Heart right ventricle (tissue), 16 donors: ENCODE measurements at places on chromosomes 11 and 22.
A peak's percentile ranks its signal among the peaks of the same experiment; 100 is the strongest.

DNA sequence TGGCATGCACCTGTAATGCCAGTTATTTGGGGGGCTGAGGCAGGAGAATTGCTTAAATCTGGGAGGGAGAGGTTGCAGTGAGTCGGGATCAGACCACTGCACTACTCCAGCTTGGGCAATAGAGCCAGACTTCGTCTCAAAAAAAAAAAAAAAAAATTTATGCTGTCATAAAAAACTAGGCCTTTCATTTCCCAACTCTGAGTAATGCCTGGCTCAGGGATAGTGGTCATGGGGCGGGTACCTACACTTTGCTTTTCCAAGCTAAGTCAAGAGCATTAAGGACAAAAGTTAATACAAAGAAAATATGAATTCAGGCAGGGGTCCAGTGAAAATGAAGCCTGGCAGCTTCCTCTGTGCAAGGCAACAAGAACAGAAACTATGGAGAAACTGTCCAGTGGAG, 16.3 kb downstream of the CPSF7 start:
- H3K4me3 ChIP-seq, result no peak overlapping the region
- H3K36me3 ChIP-seq, result peaks cover 8% of the 10 kb centered on the region
- H3K27me3 ChIP-seq, result no peaks in the 10 kb centered on the region
- no peak for DNase-seq
- H3K27ac ChIP-seq, result no peak overlapping the region

DNA sequence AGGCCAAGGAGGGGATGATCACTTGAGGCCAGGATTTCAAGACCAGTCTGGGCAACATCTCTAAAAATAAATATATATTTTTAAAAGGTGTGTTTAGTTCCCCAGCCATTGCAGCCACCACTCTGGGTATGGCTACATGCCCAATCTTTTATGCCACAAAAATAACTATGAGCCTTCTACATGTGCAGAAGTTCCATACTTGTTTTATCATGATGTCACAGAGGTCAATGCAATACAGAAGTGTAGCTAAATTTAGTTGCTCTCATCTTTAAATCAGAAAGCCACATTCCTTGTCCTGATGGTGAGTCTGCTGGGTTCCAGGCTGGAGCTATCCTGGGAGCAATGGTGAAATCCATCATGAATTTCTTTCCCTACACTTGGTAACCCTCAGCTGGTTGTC, 436.3 kb downstream of the DYNC2H1 start:
- H3K27me3 ChIP-seq, result no peaks in the 10 kb centered on the region
- H3K36me3 ChIP-seq, result no peaks in the 10 kb centered on the region
- no peaks in the 10 kb centered on the region for H3K4me1 ChIP-seq
- no peak overlapping the region for H3K4me3 ChIP-seq
- no peak overlapping the region for H3K27ac ChIP-seq

DNA sequence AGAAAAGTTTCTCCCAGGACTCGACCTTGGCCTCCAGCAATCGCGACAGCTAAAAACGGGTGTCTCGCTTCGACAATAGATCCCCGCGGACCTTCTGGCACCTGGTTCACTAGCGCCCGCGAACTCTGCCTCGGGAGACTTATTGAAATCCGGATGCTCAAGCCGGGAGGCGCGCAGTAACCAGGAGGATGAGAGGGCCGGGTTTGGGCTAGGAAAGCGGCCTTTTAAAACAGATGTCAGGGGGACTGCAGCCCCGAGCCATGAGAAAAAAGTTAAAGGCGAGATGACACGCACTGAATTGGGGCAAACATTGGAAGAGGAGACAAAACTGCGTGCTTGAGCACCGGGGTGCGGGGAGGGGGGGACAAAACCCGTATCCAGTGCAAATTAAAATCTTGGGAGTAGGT, 637 bp upstream of the ZBTB16 start:
- no peak for DNase-seq
- H3K4me3 ChIP-seq, result peak overlapping the region; percentile 97
- H3K27ac ChIP-seq, result peak overlapping the region; percentile 92
- H3K36me3 ChIP-seq, result peaks cover 8% of the 10 kb centered on the region
- no peaks in the 10 kb centered on the region for H3K27me3 ChIP-seq

DNA sequence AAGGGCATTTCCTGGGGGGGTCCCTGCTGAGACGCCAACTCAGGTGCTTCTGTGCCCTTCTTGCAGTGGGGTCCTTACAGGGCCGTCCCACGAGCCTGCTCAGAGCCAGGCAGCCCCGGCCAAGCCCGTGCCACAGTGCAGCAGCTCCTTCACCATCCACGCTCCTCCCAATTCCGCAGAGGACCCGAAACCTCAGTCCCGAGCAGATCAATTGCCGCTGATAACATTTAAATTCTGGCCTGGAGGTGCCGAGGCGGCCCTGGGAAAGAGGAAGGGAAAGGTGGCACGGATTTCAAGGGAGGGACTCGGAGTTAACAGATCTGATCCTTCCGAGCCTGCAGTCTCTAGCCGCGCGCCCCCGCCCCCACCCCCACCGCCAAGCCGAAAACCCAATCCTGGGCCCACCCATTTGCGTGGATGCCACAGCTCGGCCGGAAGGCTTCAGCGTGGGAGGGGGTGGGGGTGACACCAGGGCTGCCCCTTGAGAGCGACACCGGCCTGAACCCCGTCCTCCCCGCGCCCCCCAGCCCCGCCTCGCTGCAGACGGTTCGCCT, 32.3 kb upstream of the JAM3 start:
- no peaks in the 10 kb centered on the region for H3K27me3 ChIP-seq
- peak overlapping the region; percentile 90 for H3K27ac ChIP-seq
- H3K4me3 ChIP-seq, result peak overlapping the region; percentile 64
- H3K36me3 ChIP-seq, result no peaks in the 10 kb centered on the region
- no peak for DNase-seq

DNA sequence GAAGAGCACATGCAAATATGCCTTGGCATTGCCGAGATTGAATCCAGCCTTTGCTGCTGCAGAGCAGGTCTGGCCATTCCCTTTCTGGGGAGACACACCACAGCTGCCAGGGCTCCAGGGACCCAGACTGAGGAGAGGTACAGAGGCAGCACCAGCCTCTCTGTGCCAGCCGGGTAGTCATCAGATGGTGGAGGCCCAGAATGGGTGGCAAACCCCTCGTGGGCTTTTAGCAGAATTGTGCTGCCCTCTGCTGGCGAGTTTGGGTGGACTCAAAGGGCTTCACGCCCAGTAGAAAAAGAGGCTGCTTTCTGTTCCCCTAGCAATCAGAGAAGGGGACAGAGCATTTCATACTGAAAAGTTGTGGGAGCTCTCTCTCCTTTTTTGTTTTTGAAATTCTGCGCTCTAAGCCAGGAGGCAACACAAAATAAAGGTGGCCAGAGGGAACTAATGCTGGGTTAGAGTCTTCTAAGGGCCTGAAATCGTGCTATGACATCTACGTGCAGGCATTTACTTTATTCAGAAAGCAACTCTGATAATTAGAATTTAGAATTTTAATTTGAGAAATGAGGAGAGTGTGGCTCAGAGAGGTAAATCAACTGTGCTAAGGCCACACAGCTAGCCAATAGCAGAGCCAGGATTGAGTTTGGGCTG, 158.8 kb upstream of the NAV2 start:
- no peak overlapping the region for H3K27ac ChIP-seq
- H3K4me1 ChIP-seq, result no peaks in the 10 kb centered on the region
- peak; percentile 78 for DNase-seq
- H3K27me3 ChIP-seq, result no peaks in the 10 kb centered on the region
- H3K36me3 ChIP-seq, result no peaks in the 10 kb centered on the region

GRCh38 chr11:64570341-64570740, 20.7 kb upstream of the SLC22A12 start:
- H3K27me3 ChIP-seq, result no peaks in the 10 kb centered on the region
- H3K27ac ChIP-seq, result no peak overlapping the region
- H3K36me3 ChIP-seq, result no peaks in the 10 kb centered on the region
- H3K4me1 ChIP-seq, result no peaks in the 10 kb centered on the region
- DNase-seq, result no peak

DNA sequence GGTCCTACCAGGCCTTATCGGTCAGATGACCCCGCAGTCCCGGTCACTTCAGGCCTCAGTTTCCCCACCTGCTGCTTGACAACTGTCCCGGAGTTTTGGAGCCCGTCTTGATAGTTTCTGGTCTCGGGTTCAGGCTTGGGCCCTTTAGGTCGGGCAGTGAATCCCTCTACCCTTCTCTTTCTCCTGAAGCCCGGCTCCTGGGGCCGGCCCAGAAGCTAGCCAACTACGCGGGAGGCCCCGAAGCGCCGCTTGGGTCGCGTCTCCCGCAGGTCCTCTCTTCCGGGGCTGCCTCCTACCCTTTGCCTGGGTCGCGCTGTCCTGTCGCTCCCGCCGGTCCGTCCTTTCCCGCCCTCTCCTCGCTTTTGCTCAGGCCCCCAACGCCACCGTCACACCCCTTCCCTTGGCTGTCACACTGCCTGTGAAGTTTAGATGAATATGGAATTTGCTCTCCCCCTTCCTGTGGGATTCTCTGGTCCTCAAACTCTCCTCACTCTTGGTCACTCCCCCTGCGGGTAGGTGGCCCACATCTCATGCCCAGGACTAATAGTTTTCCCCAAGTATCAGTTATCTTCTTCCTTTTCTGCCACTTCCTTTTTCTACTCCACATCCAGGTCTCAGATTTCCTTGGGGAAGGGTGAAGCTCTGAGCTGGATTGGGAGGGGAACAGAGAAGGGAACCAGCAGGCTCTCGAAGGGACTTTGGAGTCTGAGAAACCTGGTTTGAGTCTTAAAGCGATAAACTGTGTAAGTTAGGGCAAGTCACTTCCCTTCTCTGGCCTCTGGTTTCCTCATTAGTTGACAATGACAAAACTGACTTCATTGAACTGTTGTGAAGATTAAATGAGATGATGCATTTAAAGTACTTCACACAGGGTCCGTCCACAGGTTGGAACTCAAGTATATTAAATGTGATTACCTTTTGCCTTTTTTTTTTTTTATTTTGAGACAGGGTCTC, 790 bp downstream of the RAB1B start:
- peaks cover 18% of the 10 kb centered on the region for H3K36me3 ChIP-seq
- DNase-seq, result no peak
- no peaks in the 10 kb centered on the region for H3K27me3 ChIP-seq

DNA sequence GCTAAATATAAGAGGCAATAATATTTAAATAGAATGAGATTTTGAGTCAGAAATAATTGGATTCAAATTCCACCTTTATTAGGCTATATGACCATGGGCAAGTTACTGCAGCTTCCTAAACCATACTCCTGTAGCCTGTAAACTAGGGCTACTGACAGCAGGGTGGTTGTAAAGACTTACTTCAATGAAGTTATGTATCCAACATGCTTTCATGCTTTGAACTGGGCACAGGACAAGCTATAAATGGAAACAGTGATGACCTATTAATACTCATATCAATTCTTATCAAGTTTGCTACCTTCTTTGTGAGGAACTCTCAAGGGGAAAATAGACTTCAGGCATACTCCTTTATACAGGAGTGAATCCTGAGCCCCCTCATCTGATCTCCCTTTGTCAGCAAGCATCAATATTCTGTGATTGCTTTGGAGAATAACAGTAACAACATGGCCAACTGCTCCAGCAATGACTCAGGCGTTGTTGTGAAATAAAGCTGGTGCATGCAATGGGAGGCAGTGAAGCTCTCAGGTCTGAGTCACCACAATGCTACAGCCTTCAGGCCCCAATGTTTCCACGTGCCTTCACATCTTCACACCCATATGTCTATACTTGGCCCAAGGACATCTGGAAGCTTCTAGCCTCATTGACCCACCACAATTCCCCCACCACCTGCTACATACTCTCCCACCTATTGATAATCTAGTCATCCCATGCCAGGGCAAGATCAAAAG, 102.5 kb downstream of the KCNA4 start:
- H3K4me3 ChIP-seq, result no peak overlapping the region
- no peaks in the 10 kb centered on the region for H3K27me3 ChIP-seq
- DNase-seq, result no peak
- H3K36me3 ChIP-seq, result no peaks in the 10 kb centered on the region
- peaks cover 9% of the 10 kb centered on the region for H3K4me1 ChIP-seq

GRCh38 chr11:13596611-13597326, 71.7 kb upstream of the FAR1 start:
- H3K4me1 ChIP-seq, result no peaks in the 10 kb centered on the region
- H3K36me3 ChIP-seq, result no peaks in the 10 kb centered on the region
- no peak overlapping the region for H3K27ac ChIP-seq
- DNase-seq, result no peak
- H3K27me3 ChIP-seq, result no peaks in the 10 kb centered on the region
- H3K4me3 ChIP-seq, result no peak overlapping the region

DNA sequence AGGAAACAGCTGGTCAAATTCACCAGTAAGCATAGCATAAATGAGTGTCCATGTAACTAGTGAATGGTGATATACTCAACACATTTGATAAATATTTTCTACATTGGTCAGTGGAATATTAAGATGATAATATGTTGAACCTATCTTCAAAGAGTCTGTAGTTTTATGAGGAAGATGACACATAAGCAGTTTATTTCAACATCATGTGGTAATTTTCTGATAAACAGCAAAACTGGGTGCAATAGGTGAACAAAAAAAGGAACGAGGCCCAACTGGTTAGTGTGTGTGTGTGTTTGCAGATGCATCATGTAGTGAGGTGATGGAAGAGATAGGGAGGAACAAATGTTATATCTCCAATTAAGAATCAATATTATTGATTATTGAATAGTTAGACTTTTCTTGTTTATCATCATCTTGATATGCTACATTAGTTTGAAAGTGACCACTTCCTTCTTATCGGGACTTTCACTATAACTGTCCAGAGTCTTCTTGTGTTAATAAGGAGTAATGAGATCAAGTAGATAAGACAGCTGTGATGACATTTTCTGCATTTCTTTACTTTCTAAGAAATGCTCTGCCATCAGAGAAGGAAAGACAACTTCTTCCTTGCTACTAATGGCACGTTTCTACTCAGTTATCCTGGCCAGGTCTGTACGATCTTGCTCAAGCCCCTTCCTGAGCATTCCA, 270.7 kb downstream of the ETS1 start:
- DNase-seq, result no peak
- H3K4me3 ChIP-seq, result no peak overlapping the region
- no peak overlapping the region for H3K27ac ChIP-seq
- H3K27me3 ChIP-seq, result no peaks in the 10 kb centered on the region
- H3K36me3 ChIP-seq, result no peaks in the 10 kb centered on the region
- H3K4me1 ChIP-seq, result no peaks in the 10 kb centered on the region

GRCh38 chr22:37080438-37080837, 28.9 kb downstream of the KCTD17 start:
- H3K27me3 ChIP-seq, result peaks cover 17% of the 10 kb centered on the region
- peaks cover 24% of the 10 kb centered on the region for H3K4me1 ChIP-seq
- H3K27ac ChIP-seq, result no peak overlapping the region

GRCh38 chr22:19770349-19771220, 10.0 kb downstream of the TBX1 start:
- H3K36me3 ChIP-seq, result no peaks in the 10 kb centered on the region
- DNase-seq, result peak; percentile 10
- H3K27me3 ChIP-seq, result peaks cover 92% of the 10 kb centered on the region
- H3K27ac ChIP-seq, result no peak overlapping the region
- no peak overlapping the region for H3K4me3 ChIP-seq

DNA sequence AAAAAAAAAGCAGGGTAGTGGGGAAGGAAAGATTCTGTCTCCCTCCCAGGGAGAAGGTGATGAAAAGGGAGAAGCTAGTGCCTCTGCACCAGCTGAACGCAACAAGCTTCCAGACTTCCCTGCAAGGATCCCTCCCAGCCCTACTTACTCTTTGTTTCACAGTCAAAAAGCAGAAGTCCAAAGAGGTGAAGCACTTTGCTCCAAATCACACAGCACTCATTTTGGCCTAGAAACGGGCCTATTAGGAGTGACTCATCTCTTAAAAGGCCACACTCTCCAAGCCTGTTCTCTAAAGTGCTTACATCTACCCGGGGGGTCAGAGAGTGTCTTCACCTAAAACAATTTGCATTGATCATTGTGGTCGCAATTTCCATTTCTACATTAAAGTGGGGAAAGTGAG, 17.7 kb upstream of the GRK3 start:
- H3K27me3 ChIP-seq, result no peaks in the 10 kb centered on the region
- no peaks in the 10 kb centered on the region for H3K36me3 ChIP-seq
- H3K27ac ChIP-seq, result no peak overlapping the region
- DNase-seq, result no peak
